Neural crest cell (in vitro differentiated cells): ENCODE measurements at places on chromosomes 5 and 9.
A peak's percentile ranks its signal among the peaks of the same experiment; 100 is the strongest.

GRCh38 chr5:117829646-117830045, 1158.7 kb downstream of the DTWD2 start:
- no peaks in the 10 kb centered on the region for H3K27me3 ChIP-seq
- H3K27ac ChIP-seq, result no peak overlapping the region
- DNase-seq, result no peak
- no peaks in the 10 kb centered on the region for H3K4me1 ChIP-seq

GRCh38 chr5:159545156-159545555, 214.9 kb upstream of the IL12B start:
- H3K36me3 ChIP-seq, result peaks cover 2% of the 10 kb centered on the region
- no peak overlapping the region for H3K4me3 ChIP-seq
- DNase-seq, result no peak
- H3K27me3 ChIP-seq, result no peaks in the 10 kb centered on the region

- DNase-seq, result peak; percentile 30
- H3K27me3 ChIP-seq, result peaks cover 10% of the 10 kb centered on the region
- peaks cover 10% of the 10 kb centered on the region for H3K4me1 ChIP-seq
- peak overlapping the region; percentile 57 for H3K4me3 ChIP-seq
- peaks cover 7% of the 10 kb centered on the region for H3K36me3 ChIP-seq
- H3K27ac ChIP-seq, result no peak overlapping the region
These were observed 96.8 kb downstream of the PHF2 start for GRCh38 chr9:93673021-93673838.

GRCh38 chr5:159826351-159827214, 89.7 kb upstream of the ADRA1B start:
- H3K4me1 ChIP-seq, result peaks cover 7% of the 10 kb centered on the region
- H3K4me3 ChIP-seq, result no peak overlapping the region
- H3K27me3 ChIP-seq, result no peaks in the 10 kb centered on the region

- no peak for DNase-seq
- H3K27ac ChIP-seq, result no peak overlapping the region
- H3K4me1 ChIP-seq, result peaks cover 8% of the 10 kb centered on the region
- H3K36me3 ChIP-seq, result no peaks in the 10 kb centered on the region
- H3K4me3 ChIP-seq, result no peak overlapping the region
These were observed 82.9 kb downstream of the ADAMTS2 start for GRCh38 chr5:179262126-179262920.

- H3K4me3 ChIP-seq, result no peak overlapping the region
- H3K36me3 ChIP-seq, result no peaks in the 10 kb centered on the region
- DNase-seq, result no peak
- peaks cover 33% of the 10 kb centered on the region for H3K4me1 ChIP-seq
These were observed 162.5 kb upstream of the SMIM23 start for GRCh38 chr5:171623107-171623506.

- H3K27me3 ChIP-seq, result no peaks in the 10 kb centered on the region
- no peaks in the 10 kb centered on the region for H3K36me3 ChIP-seq
- no peak overlapping the region for H3K27ac ChIP-seq
These were observed 77.1 kb upstream of the GOLM1 start for GRCh38 chr9:86176468-86176867.

- no peak for DNase-seq
- H3K4me3 ChIP-seq, result no peak overlapping the region
- H3K27me3 ChIP-seq, result peaks cover 14% of the 10 kb centered on the region
- no peaks in the 10 kb centered on the region for H3K36me3 ChIP-seq
These were observed 55.8 kb downstream of the RFK start for GRCh38 chr9:76338418-76338817.
